ENCODE measurements at places on chromosomes 3 and 15.

DNA sequence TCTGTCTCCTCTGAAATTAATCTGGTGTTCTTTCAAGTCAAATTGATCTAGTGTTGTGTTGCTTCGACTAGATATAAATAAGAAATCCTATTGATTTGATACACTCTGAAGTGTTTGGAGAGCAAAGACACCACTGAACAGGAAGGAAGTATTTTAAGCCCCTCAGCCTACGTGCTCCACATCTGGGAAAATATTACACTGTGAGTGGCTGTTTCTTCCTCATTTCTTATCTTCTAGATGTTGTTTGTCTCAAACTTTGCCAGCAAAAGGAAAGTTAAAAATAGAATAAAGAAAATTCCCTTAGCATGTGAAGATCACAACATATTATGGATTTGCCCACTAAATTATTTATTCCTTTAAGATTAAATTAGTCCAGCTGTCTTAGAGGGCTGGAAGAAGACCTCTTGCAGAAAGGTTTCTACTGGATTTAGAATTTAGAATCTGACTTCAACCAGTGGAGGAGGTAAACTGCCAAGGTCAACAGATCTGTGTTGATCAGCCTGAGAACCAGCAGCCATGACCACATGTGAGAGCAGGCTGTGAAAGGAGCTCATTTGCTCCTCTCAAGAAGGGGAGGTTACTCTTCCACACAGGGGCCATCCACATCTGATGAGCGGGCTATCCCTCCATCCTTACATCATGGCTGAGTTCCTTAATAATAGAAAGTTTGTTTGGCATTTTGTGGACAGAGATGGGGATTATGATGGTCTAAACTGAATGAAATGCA is 46.3 kb upstream of the ACKR4 start:
- no peak for DNase-seq

DNA sequence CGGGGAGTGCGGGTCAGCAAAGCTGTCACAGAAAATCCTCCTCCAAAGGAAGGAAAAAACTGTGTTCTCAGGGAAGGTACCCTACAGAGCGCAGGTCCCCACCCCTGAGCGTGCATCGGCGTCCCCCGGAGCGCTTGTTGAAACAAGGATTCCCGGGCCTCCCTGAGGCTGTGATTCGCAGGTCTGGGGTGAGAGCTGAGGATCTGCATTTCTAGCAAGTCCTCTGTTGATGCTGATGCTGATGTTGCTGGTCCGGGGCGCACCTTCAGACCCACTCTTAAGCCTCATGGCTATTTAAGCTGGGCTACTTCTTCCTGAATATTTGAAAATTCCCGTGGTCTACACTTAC is 226.2 kb upstream of the IGF1R start:
- DNase-seq, result no peak

DNA sequence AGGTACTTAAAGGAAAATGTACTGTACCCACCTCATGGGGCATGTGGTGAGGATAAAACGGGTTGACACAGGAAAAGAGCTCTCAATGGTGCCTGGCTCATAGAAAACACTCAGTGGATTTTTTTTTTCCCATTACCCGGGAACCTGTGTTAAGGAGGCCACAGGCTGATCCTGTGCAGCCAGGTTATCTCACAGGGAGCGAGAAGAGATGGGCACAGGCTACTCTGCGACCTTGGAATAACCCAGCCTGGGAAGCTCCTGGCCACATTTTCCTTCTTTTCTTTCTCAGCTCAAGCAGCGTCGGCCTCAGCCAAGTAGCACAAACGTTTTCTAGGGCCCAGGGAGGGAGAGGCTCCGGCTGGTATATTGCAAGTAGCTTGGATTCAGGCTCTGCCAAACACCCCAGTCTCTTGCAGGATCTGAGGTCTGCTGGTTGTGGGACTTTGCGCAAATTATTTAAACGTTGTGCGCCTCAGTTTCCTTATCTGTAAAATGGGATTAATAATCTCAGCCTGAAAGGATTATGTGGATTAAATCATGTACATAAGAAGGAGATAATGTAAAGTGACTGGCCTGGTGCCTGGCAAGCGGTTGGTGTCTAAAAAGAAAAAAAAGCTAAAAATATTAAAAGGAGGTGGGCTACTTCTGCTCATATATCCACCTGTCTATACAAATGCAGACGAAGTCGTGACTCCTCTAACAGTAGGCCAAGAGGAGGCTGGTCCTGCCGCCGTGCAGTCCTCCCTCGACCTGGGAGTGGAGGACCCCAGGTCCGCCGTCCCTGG is 2.2 kb downstream of the FURIN start:
- DNase-seq, result no peak

DNA sequence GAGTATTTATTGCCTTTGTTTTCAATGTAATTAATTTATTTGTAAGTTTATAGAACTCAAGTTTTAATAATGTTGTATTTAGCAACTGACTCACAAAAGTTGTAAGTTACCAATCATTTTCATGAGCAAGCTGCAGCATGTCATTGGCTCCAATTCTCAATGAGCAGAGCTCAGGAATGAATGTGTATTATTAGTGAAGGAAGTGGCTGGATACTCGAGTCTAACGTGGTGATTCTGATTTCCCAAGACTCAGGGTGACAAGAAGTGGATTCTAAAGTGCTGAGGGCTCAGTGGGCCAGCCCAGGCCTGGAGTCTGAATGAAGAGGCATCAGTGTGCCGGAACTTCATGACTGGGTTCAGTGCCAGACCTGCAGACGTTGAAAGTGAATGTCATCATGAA is 39.6 kb downstream of the CLDN11 start:
- no peak for DNase-seq

DNA sequence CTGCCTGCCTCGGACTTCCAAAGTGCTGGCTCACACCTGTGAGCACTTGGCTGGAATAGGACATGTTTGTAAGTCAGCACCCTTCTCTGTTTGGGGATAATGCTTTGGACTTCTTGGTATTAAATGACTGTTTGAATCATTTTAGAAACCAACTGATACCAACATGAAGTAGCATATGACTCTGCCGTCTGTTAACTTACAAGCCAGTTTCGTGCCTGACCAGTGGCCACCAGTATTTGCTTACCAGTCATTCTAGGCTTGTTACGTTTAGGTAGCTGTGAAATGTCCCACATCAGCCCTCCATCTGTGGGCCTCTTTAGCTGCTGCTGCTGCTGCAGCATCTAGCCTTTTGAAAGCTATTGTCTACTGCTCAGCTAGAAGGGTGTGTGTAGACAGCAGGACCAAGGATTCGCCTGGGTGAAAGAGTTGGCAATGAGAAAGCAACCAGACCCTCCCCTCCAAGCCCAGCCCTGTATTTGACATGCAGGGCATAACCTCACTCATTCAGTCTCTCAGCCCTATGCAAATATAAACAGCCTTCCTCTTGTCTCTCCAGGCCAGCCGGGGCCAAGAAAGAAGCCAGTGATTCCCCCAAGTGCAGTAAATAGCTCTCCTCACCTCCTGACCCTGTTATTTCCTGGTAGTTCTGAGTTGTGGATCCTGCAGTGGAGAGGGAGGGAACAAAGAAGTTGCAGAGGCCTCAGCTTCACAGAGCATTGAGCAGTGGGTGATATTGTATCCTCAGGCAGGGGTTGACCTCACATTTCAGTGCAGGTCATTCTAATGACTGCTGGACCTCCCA is 51.0 kb downstream of the NKIRAS1 start:
- peak; percentile 59 for DNase-seq

- no peak for DNase-seq
These were observed 119.4 kb downstream of the FNDC3B start for GRCh38 chr3:172158741-172159140.

- peak; percentile 48 for DNase-seq
These were observed 2.8 kb downstream of the CLSTN2 start for GRCh38 chr3:139937674-139938279.

DNA sequence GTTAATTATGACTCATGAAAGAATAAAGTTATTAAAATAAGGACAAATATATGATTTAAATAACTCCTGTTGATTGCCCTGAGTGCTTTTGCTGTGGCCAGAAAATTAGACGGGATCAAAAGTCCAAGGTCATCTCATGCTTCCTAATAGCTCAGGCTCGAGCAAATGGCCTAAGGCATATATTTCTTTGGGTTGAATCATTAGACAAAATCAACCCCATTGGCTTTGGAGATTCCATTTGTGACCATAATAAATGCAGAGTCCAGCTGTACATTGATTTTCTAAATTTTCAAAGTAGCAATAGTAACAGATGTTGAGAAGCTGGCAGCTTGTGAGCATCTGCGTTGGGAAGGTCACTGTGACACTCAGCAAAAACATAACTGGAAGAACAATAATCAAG is 464.5 kb upstream of the TGFBR2 start:
- DNase-seq, result no peak

DNA sequence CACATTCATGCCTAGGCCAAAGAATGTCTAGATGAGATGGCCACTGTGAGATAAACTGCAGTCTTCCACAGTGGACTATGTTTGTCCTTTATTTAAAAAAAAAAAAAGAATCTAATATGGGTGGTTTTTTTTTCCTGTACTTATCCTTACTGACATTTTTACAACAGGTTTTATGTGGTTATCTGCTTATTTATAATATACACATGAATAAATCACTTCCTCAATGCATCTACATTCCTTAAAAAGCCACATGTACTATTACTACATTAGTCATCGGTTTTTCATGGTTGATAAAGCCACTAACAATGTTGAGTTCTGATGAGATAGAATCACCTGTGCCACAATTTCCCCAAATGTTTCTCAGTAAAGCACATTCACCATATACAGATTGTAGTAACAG is 341.3 kb upstream of the THBS1 start:
- no peak for DNase-seq
